ENCODE measurements at places on chromosomes 12 and 14.
A peak's percentile ranks its signal among the peaks of the same experiment; 100 is the strongest.

GRCh38 chr14:94269156-94269555 is 23.9 kb downstream of the SERPINA10 start:
- no peak for DNase-seq

DNA sequence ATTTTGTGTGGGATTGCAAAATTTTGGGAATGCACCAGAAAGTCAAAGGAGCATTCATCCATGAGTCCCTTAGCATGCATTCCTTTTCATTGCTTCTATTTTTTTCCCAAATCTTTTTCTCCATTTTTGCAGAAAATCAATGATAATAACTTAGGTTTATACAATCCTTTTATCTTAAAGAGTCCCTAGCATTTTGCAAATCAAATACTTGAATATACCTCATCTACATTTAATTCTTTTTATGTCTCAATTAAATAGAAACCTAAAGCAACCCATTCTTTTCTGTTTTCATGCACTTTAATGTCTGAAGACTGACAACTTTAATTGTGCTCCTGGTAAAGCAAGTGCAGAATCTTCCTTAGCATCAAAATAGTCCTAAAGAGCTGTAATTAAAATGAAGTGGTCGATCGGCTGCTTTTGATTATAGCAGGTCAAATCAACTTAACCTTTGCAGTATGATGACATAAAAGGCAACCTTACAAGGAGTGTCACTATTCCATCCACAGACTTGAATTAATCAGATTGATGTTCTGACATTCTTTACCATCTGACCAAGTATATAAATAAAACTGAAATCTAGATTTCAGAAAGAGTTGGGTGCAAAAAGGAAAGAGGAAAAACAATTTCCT is 168.4 kb downstream of the ALG10B start:
- no peak for DNase-seq

DNA sequence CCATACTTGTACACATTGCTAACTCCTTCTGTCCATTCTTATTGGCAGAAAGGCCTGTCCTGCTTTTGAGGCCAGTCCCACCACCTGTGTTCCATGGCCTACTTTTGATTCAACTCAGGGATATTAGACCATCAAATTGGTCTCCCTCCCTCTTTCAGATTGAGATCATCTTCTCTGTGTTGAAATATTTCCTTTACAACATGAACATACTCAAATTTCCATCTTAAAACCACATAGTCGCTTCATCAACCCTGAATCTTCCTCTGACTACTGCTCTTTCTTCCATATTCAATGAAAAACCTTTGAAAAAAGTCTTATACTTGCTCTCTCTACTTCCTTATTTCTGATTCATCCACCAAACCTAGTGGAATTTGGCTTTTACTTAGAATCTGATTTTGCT is 34.9 kb downstream of the TRMT5 start:
- DNase-seq = no peak

GRCh38 chr14:54713379-54713778 is 146.5 kb downstream of the SAMD4A start:
- no peak for DNase-seq

GRCh38 chr14:75236901-75237419 is 41.7 kb upstream of the FOS start:
- no peak for DNase-seq

GRCh38 chr12:70721656-70722357 is 84.6 kb upstream of the PTPRB start:
- no peak for DNase-seq

- DNase-seq = no peak
Measured at GRCh38 chr12:132475304-132476037, 14.5 kb upstream of the FBRSL1 start.

DNA sequence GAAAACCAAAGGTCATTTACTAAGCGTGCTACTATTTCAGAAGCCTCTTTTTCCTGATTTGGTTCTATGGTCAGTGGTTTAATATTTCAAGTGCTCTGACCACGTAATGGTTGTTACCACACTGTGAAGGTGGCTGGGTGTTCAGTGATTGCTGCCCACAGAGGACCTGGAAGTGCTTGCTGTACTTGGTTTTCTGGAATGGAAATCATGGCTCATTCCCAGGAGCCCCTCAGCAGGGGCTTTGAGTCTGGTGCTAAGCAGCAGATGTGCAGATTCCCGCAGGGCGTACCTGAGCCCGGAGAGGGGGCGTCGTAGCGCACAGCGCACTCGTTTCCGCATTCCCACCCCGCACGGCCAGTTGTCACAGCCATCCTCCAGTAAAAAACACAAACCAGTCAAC is 50.5 kb downstream of the TRAF3 start:
- DNase-seq = no peak

GRCh38 chr14:89603938-89604480 is 187.0 kb upstream of the FOXN3 start:
- DNase-seq = no peak

DNA sequence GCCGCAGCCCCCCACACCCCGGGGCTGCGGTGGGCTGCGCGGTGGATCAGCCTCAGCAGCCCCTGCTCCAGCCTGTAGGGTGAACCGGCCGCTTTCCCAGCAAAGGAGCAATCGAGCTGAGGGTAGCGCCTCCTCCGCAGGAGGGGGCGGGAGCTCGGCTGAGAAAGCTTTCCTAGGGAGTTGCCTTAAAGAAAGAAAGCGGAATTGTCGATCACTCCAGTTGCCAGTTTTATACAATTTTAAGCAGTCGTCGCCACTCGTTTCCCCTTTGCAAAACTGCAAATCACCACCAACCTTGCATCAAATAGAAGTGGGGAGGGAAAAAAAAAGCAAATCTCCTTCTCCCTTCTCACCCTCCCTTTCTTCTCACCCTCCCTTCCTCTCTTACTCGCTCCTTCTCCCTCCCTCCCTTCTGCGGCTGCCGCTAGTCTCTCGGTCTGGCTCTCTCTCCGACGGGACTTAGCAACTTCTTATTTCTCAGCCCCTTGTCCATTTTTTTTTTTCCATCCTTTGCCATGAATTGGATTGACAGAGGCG is at the start of gene PDE3A:
PDE3A (plus strand) TSS at position 424 of the 537 bp plus-strand sequence. CDS start 748 bp downstream, outside the sequence.
- peak; percentile 54 for DNase-seq

- DNase-seq = no peak
Measured at GRCh38 chr12:71439613-71440344, at the start of gene LGR5. LGR5 (plus strand) TSS chr12:71439798; CDS start chr12:71440081, 283 bp downstream.

DNA sequence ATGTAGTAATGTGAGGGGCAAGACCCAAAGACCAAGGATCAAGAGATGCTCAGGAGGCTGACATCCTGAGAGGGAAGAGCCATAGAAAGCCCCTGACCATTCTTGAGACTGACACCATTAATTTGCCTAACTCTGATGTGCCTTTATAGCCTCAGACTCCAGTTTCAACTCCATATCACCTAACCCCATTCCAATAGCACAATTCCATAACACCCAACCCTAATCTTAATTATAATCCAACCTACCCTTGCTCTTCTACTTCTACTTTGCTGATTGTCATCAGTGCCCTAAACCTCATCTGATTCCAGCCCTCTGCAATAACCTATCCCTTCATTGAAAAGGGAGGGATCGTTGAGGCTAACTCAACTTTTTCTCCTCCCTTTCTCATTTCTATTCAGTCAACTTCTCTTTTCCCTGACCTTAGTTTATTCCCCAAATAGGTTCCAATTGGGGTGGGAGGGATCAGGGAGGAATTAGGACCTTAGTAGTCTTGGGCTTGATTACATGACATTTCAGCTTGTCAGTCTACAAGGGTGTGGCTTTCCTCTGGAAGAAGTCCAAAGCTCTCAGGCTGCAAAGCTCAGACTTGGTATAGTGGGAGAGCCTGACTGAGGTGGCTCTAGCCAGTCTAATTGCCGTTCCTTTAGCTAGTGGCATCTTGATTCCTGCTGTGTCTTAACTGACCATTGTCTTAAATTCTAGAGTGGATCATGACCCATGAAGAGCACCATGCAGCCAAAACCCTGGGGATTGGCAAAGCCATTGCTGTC is 3.1 kb downstream of the PFKM start:
- DNase-seq = no peak

- peak; percentile 30 for DNase-seq
Measured at GRCh38 chr12:68451261-68452077, 119.3 kb upstream of the MDM1 start.
